Activated CD4-positive, alpha-beta T cell treated with anti-CD3 and anti-CD28 coated beads, Interleukin-2, amount 10 ng/mL, durations not matched to agents 7 days and 5 days (primary cell): ENCODE measurements at places on chromosomes 7 and 10. TPM values are rescaled to one million over a fixed set of nuclear protein-coding genes. Genes with fewer than 3 reads are reported as not detected.
A peak's percentile ranks its signal among the peaks of the same experiment; 100 is the strongest.

- H3K4me3 ChIP-seq = peak overlapping the region; percentile 58
- H3K27me3 ChIP-seq = peaks cover 56% of the 10 kb centered on the region
- DNase-seq = no peak
- no peak overlapping the region for H3K27ac ChIP-seq
- no peaks in the 10 kb centered on the region for H3K36me3 ChIP-seq
Observed at GRCh38 chr7:128135159-128135514, 103.9 kb upstream of the LRRC4 start.

ASZ1 gene
- total RNA-seq = not detected

GRCh38 chr7:95342642-95343307, 18.4 kb upstream of the PON1 start:
- no peaks in the 10 kb centered on the region for H3K36me3 ChIP-seq
- H3K4me1 ChIP-seq = no peaks in the 10 kb centered on the region
- H3K4me3 ChIP-seq = no peak overlapping the region
- H3K27me3 ChIP-seq = no peaks in the 10 kb centered on the region

DNA sequence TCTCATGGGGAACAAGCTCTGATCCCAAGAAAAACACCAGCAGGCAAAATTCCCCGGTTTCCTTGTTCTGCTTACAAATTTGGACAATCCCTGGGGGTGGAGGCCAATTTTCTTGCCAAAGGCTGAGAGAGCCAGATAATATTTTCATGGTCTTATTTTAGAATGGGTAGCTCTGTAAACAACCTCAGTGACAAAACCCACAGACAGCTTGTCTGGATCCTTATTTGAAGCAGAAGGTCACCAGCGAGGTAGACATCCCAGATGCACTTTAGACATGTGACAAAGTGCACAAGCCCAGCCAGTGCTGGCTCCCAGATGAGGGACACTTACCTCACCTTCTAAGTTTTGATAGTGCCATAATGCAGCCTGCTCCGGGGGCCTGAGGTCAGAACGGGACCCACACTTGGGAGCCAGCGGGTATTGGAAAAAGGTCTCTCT, 102.6 kb upstream of the DDC start:
- DNase-seq = no peak
- peaks cover 25% of the 10 kb centered on the region for H3K4me1 ChIP-seq
- no peak overlapping the region for H3K27ac ChIP-seq
- H3K27me3 ChIP-seq = peaks cover 2% of the 10 kb centered on the region

DNA sequence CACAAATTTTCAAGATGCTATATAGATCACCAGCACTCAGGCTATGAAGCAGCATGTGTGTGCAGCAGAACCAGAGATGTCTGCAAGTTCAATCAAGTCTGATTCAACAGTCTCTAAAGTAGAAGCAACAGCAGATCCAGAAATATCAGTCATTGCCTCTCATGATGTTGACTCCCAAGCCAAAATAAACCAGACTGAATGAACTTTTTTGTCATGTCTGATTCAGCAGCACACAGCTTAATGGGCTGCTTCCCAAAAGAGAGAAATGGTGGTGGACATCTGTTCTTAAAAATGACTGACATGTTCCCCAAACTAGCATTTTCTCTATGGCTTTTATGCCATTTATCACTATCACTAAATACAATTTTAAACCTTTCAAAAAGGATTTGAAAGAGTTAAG, 53.8 kb downstream of the TMEM26 start:
- no peak overlapping the region for H3K27ac ChIP-seq
- peaks cover 10% of the 10 kb centered on the region for H3K27me3 ChIP-seq
- no peak overlapping the region for H3K4me3 ChIP-seq
- peaks cover 13% of the 10 kb centered on the region for H3K4me1 ChIP-seq

- no peaks in the 10 kb centered on the region for H3K4me1 ChIP-seq
- DNase-seq = no peak
- no peak overlapping the region for H3K27ac ChIP-seq
- H3K4me3 ChIP-seq = no peak overlapping the region
- no peaks in the 10 kb centered on the region for H3K27me3 ChIP-seq
- no peaks in the 10 kb centered on the region for H3K36me3 ChIP-seq
Observed at GRCh38 chr7:327233-327931, 37.4 kb downstream of the FOXL3 start.

DNA sequence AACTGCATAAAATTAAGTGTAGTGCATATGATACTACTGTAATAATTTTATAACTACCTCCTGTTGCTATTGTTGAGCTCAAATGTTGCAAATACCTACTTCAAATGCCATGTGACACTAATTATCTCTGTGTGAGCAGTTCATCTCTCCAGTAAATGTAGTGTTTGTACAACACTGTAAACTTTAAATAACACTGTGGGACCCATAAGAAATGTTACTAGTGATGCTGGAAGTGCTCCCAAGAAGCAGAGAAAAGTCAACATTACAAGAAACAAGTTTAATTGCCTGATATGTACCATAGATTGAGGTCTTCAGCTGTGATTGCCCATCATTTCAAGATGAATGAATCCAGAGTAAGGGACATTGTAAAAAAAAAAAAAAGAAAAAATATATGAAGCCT, 39.9 kb downstream of the RALA start:
- peaks cover 62% of the 10 kb centered on the region for H3K36me3 ChIP-seq
- H3K4me3 ChIP-seq = no peak overlapping the region

DNA sequence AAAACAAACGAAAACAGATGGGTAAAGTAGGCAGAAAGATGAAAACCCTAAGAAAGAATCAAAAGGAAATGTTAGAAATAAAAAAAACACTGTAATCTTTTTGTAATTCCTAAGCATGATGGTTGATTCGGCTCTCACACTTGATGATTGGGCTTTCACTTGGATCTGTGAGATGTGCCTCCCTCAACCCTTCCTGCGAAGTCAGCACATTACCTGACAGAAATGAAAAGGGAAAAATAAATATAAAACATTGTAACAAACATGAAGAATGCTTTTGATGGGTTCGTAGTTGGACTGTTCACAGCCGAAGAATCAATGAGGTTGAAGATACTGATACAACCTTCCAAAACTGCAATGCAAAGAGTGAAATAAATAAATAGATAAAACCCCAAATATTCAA, 99.8 kb downstream of the AKR1D1 start:
- no peak for DNase-seq
- no peak overlapping the region for H3K4me3 ChIP-seq
- H3K27ac ChIP-seq = no peak overlapping the region
- H3K4me1 ChIP-seq = peaks cover 25% of the 10 kb centered on the region
- peaks cover 1% of the 10 kb centered on the region for H3K36me3 ChIP-seq
- peaks cover 15% of the 10 kb centered on the region for H3K27me3 ChIP-seq

PBLD gene
- 2.0 TPM for total RNA-seq

DNA sequence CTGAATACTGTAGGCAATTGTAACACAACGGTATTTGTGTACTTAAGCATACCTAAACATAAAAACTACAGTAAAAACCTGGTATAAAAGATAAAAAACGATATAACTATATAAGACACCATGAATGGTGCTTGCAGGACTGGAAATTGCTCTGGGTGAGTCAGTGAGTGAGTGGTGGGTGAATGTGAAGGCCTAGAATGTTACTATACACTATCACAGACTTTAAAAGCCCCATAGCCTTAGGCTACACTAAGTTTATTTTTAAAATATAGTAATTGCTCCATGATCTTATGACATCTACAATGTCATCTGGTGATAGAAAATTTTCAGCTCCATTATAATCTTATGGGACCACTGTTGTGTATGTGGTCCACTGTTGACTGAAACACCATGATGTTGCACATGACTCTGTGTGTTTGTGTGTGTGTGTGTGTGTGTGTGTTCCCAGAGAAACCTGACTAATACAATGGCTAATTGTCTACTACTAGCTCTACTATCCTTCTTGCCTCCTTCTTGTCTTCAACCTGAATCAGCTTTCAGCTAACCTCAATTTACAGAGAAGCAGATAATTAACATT, 27.6 kb upstream of the PRPF18 start:
- peaks cover 5% of the 10 kb centered on the region for H3K27me3 ChIP-seq
- no peaks in the 10 kb centered on the region for H3K36me3 ChIP-seq
- H3K27ac ChIP-seq = no peak overlapping the region

ARHGAP21 gene
- total RNA-seq = 26.1 TPM

GRCh38 chr10:76942628-76943416, 694.8 kb downstream of the KCNMA1 start:
- DNase-seq = no peak
- H3K4me3 ChIP-seq = no peak overlapping the region
- H3K4me1 ChIP-seq = peaks cover 5% of the 10 kb centered on the region
- H3K27me3 ChIP-seq = no peaks in the 10 kb centered on the region
